ENCODE measurements at places on chromosomes 11 and 22. TPM values are rescaled to one million over a fixed set of nuclear protein-coding genes. Genes with fewer than 3 reads are reported as not detected.
A peak's percentile ranks its signal among the peaks of the same experiment; 100 is the strongest.

GRCh38 chr11:19279451-19279850, 38.7 kb upstream of the E2F8 start:
- no peak for DNase-seq

- peak; percentile 93 for DNase-seq
Observed at GRCh38 chr11:47847892-47848699, at the start of gene NUP160. Gene NUP160 (minus strand): TSS chr11:47848350. CDS start chr11:47848318, 32 bp downstream.

DNA sequence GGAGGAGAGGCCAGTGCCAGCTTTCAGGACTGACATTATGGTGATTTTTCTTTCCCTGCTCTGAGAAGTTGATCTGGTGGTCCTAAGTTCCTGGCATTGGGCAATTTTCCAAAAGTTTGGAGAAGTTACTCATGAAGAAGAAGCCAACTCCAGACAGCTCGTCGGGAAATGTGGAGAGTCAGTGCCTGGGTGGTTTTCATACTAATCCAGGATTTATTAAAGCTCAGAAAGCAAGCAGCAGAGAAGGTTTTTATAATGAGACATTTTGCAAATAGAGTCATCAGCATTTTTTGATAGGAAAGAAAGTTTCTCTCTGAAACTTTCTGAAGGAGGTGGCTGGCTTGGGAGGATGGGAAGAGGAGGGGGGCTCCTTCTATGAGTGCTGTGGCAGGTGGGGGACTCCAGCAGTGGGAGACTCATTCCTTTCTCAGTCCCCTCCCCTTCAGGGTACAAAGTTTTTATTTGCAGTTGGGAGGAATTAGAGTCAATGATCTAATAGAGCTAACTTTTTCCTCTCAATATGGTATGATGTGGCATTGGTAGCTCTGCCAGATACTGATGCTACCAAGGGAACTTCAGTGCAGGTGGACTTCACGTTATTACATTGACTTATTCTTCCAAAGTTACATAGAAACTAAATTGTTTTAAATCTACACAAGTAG, 55.4 kb downstream of the LIF start:
- DNase-seq = no peak

LSP1 gene
- 2.0 TPM for total RNA-seq
